CD4-positive, alpha-beta T cell (primary cell): ENCODE measurements at places on chromosomes 6 and 20.
A peak's percentile ranks its signal among the peaks of the same experiment; 100 is the strongest.

GRCh38 chr20:57774111-57774880 lies 64.5 kb upstream of the PMEPA1 start:
- DNase-seq: no peak

- DNase-seq: no peak
These were observed 36.1 kb downstream of the F13A1 start for GRCh38 chr6:6284221-6284966.

GRCh38 chr20:47054945-47055344 lies 160.3 kb downstream of the EYA2 start:
- no peak for DNase-seq

GRCh38 chr6:125866433-125866832 lies 75.7 kb downstream of the NCOA7 start:
- no peak for DNase-seq

DNA sequence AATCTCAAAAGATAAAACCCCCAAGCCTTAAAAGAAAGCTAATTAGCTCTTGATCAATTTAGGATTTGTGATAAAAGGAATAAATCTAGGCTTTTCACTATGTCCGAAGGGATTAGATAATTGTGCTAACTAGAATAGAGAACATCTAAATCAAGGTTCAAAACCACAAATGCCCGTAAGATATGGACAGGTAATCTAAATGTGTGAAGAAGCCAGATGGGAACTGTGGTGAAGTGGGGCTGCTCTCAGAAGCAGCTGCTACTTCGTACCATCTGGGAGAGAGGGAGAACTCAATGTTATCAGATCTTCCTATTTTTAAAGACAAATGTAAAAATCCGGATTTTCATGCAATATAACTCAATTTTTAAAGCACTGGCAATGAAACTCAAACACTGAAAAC lies 44.2 kb downstream of the NCOA6 start:
- DNase-seq: no peak

DNA sequence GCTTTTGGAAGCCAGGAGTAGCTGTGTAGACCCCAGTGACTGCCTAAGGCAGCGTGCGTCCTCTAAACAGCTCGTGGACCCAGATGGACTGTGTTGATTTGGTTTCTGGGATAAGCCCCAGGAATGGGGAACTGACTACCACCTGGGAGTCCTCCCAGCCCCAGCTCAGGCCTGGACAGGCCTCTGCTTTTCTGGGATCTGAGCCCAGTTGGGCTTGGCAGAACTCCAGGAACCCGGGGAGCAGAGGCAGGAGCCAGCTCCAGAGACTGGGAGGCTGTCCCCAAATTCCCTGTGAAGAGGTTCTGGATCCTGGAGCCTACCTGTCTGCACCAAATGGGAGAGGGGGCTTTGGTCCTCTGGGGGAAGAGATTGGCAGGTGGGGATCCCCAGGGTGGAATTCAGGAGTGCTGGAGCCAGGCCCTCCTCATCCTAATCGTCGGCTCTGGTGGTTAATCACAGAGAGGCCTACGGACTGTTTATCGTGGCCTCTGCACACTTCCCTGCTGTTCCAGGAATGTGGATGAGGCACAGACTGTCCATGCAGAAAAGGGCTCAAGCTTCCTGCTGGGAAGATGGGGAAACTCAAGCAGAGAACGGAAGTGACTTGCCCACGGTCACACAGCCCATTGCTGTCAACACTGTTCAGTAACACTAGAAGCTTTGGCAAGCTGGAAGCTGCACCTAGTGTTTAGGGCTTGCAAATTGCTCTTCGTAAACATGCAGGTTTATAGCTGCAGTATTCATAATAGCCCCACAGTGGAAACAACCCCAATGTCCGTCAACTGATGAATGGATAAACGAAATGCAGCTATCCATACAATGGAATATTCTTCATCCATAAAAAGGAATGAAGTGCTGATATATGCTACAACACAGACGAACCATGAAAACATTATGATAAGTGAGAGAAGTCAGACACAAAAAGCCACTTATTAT lies 100.6 kb downstream of the KCNB1 start:
- DNase-seq: no peak

DNA sequence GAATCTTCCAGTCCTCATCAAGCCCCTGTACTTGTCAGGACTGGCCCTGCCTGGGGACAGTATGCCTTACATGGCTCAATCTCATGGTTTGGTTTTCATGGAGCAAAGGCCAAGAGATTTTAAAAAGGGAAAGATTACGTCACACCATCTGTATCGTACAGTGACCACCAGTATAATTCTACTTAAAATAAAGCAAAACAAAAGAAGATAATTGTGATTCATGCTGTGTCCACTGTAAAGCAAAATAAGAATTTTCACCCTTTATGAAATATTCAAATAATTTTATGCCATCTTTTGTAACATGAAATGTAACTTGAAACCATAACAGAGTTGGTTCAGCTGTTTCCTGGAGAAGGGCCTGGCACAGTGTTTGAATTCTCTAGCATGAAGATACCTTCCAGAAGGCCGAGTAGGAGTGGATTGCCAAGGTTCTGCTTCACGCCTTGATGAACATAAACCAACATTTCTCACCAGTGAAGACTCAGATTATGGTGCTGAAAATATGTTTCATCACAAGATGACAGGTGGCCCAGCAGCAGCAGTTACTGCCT lies 486.5 kb downstream of the RFPL4B start:
- DNase-seq: no peak

DNA sequence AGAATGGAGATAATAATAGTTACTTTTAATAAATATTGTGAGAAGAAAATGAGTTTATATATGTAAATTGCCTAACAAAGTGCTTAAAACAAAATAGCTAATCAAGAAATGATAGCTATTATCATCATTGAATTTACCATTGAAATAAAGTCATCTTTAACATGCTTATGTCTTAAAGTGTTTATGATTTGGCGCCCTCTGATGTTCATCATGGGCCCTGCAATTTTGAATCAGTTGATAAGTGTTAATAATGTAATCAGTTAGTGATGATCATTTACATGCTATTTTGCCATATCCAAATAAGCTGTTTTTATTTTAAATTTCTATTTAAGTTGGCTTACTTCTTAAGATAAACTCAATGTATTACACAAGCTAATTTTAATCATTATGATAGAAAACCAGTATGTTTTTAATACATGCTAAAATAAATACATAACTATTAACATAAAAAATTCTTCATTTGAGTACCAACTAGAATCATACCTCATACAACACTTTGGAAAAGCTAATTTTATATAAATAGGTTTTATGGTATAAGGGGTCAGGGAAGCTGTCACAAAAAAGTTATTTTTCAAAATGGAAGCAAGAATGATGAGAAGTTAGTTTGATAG lies 39.2 kb upstream of the TPD52L1 start:
- peak; percentile 12 for DNase-seq

DNA sequence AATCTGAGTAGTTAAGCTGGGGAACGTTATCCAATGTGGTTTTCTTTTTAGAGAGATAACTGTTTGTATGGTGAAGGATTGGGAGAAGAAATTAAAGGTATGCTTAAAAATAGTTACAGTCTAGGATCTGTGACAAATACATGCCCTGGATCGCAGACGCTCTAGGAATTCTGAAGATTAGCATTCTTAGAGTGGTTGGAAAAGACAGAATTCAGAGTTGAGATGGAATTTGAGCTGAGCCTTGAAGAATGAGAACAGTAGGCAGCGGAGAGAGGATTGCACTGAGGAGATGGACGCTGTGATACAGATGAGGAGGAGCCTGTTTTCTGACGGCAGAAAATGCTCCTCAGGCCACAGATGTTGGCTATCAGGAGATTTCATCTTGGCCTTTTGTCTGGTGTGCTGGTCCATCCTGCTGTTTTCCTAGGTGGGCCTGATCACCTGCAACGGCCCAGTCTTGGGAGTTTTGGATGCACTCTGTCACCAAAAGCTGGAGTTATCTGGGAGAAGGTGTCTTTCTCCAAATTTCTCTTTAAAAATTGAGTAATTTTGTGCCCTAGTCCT lies 48.3 kb upstream of the KIF25 start:
- no peak for DNase-seq

DNA sequence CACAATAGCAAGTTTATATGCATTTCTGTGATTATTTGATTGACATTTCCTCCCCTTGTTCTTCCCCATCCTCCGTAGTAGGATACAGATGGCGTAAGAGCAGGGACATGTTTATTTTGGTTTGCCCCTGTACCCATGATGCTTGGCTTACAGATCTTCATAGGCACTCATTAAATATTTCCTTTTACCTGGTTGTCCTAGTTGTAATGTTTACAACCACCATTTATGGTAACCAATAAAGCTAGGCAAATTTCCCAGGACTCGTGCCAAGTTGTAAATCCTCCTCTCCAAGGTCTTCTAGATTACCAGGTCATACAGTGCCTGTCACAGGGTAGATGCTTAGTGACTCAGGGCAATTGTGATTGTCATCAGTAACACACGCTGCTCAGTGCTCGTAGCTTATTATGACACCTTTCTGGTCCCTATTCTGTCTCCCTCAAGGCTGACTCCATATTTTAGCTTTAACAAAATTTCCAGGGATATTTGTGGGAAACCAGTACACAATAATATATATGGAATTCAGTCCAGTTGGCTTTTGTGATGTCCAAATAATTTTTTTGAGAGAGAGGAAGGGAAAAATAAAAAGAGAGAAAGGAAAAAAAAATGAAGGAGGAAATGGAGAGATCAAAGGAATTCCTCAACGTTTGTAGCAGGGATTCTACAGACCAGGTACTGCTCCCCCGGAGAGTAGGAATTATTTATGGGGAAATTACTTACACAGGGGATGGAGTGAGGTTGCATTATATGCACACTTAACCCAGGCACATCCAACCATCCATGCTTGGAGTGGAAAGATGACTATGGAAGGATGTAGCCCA lies 24.6 kb downstream of the CYP24A1 start:
- no peak for DNase-seq

GRCh38 chr6:43776799-43777776 lies 7.1 kb downstream of the VEGFA start:
- DNase-seq: no peak

- DNase-seq: no peak
These were observed 259.1 kb downstream of the ZFAND3 start for GRCh38 chr6:38078671-38079070.

GRCh38 chr6:89483111-89483720 lies 50.3 kb downstream of the ANKRD6 start:
- DNase-seq: no peak

DNA sequence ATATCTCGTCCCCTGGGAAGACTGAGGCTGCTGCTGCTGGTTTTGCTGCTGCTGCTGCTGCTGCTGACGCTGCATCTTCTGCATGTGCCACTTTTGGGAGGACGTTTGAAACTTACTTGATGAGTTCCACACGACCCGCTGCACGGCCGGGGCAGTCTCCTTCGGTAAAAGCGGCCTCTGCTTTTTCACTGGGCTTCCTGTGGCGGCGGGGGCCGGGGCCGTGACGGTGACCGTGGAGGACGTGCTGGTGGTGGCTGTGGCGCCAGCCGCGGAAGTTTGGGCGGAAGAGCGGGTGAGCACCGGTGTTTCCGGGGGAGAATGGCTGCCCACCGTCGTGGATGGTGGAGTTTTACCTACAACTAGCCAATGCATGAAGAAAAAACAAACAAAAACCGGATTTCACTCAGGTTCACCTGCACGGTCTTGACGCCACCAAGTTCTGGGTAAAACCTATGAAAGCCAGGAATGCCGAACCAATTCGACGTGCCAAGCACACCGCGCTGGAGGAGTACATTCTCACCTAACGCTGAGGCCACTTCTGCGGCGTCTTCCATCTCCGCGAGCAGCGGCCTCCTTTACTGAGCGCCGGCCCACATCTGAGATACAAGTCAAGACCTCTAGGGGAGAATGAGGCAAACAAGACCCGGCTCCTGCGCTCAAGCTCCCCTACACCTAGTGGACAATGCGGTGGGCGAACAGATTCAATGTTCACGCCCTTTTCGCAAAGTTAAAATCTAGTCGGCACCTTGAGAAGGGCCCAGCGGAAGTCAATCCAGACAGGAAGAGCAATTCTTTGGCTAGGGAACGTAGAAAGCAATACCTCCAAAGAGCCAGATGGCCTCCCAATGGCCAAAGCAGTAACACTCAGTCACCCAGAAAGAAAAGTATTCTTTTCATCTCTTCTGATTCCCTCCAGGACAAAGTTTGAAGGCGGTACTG lies 117.5 kb downstream of the ZMYND8 start:
- no peak for DNase-seq

- DNase-seq: no peak
These were observed 41.2 kb downstream of the TMEM200A start for GRCh38 chr6:130407032-130407431.

GRCh38 chr20:36950414-36951197 lies 902 bp downstream of the SAMHD1 start:
- no peak for DNase-seq
